Stimulated activated CD4-positive, alpha-beta T cell treated with anti-CD3 and anti-CD28 coated beads, Interleukin-12 subunit alpha, Interleukin-12 subunit beta, amount 100 ng/mL, for 4 hours (primary cell): ENCODE measurements at places on chromosomes 1 and 21.

- DNase-seq, result no peak
Observed at GRCh38 chr1:153350321-153350957, 1.8 kb upstream of the PGLYRP4 start.

GRCh38 chr1:226903819-226904716, 33.7 kb downstream of the PSEN2 start:
- no peak for DNase-seq

- DNase-seq, result no peak
Observed at GRCh38 chr1:93738075-93738622, 56.5 kb upstream of the BCAR3 start.

DNA sequence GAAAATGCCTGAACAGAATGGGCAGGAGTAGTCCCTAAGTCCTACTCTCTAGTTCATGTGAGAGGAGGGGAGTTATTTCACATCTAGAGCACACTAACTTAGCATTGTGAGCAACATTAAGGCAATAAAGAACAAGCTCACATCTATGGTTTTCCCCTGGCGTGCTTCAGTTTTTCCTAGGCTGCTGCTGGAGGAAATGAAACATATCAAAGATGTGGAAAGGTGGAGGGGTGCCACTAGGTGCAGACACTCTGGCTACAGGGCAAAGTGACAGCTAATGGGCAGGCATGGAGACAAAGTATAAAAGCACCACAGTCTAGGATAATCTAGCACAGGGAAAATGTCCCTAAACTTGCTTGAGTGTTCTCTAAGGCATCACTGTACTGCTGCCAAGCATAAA, 82.2 kb downstream of the TPR start:
- no peak for DNase-seq

- DNase-seq, result no peak
Observed at GRCh38 chr1:170351366-170351946, 180.5 kb upstream of the GORAB start.

- no peak for DNase-seq
Observed at GRCh38 chr1:175599212-175599705, 144.1 kb downstream of the TNR start.

DNA sequence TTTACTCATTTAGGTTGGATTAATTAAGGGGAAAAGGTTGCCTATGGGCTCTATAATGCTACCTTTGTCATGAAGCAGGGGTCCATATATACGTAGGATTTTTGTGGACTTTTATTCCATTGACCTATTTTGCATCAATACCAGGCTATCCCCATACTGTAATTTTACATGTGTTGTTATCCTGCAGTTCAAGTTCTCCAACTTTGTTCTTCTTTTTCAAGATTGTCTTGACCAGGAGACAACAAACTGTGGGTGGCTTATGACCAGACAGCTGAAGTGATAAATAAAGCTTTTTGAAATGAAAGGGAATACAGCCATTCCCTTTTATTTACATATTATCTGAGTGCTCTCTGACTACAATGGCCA, 345.7 kb downstream of the BARHL2 start:
- no peak for DNase-seq

DNA sequence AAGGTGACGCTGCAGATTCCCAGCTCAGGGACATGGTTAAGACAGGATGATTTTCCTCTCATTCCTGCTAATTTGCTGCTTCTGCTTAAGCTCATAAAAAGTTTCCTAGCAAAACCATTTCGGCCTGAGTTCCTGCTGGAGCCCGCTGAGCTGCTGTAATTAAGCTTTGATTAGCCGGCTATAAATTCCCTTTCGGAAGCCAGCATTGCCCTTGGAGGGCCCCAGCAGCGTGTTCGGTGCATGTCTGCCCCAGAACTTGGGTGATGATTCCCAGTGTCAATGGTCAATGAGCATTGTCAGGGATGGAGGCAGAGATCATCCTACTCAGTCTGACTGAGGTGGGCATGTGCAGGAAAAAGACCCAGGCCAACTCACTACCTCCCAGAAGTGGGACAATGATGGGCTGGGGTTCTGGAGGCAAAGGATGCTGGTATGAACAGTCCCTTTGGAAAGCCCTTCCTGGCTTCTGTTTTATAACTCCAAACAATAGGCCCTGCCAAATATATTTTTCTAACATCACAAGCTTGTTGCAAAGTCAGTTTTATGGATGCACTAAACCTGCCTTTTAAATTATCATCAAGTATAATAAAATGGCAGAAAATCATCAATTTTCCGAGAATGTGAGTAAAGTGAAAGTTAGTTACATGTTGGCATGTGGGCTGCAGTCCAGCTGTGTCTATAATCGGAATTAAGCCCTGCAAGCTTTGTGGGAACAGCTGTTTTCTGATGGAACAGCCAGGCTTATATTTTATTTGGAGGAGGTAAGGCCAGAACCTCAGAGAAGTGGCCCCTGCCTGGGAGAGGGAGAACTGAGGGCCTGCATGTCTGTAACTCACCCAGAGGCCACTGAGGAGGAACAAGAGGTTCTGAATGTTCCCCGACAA, 257.1 kb downstream of the GRIK3 start:
- DNase-seq, result no peak

DNA sequence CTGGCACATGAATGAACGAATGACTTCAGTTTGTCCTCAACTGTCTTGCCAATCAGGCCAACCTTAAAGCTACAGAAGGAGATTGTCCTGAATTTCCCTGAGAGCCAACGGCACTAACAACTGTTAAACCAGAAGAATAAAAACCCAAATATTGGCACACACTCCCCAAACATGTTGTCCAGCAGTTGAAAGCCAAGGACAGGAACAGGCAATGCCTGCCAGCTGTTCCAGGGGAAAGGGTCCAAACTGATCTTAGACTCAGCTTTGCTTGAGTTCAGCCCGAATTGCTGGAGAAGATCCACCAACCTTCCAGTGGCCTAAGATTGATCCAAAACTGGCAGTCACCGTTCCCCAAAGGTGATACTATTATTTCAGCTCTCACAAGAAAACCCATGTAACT, 22.4 kb upstream of the AHCTF1 start:
- DNase-seq, result no peak

- DNase-seq, result no peak
Observed at GRCh38 chr1:53371851-53372250, 44.0 kb upstream of the LRP8 start.

DNA sequence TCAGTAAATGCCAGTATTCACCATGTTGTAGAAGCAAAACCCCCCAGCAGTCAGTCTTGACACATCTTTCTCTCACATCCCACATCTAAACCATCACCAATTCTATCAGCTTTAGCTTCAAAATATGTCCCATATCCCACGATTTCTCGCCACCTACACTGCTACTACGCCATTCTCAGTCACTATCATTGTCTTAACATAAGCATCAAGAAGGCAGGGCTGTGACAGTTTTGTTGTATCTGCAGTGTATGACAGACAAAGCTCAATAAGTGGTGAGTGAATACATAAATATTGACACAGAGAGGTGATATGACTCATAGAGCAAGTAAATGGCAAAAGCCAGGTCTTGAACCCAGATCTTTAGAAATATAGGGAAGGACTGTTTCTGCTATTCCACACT, 59.9 kb downstream of the JAK1 start:
- no peak for DNase-seq

DNA sequence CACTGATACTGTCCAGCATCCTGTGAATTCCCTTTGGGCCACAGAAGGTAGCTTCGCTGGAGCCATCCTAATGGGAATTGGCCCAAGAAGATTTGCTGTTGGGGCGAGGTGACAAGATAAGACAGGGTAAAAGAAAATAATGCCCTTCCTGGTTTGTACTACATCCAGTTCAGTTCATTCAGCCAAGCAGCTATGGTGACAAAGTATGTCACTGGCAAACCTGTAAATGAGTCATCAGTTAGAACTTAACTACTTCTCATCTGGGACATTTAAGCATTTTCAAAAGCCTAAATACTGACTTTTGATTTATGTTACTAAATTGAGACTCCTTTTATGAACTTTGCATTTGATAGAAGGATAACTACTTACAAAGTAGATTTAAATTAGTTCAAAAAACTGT, 54.2 kb downstream of the WDR64 start:
- DNase-seq, result no peak

DNA sequence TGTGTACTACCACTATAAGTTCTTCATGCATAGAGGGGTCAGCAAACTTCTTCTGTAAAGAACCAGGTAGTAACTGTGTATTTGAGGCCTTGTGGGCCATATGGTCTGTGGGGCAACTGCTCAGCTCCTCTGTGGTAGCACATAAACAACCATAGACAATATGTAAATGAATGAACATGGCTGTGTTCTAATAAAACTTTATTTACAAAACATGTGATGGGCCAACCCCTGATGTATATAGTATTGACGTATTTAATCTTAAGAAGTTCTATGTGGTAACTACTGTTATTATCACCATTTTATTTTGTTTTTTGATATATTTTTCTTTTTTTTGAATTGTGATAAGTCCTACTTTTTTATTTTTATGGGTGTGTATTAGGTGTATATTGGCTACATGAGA, 15.4 kb downstream of the TRAF5 start:
- DNase-seq, result no peak

- DNase-seq, result no peak
Observed at GRCh38 chr1:230065571-230065970, 1.5 kb upstream of the GALNT2 start.

- DNase-seq, result no peak
Observed at GRCh38 chr1:185610954-185611353, 123.2 kb upstream of the HMCN1 start.

- DNase-seq, result no peak
Observed at GRCh38 chr1:106061586-106062495, 994.6 kb upstream of the PRMT6 start.

GRCh38 chr1:221712776-221713431, 29.0 kb downstream of the DUSP10 start:
- DNase-seq, result peak; percentile 34

DNA sequence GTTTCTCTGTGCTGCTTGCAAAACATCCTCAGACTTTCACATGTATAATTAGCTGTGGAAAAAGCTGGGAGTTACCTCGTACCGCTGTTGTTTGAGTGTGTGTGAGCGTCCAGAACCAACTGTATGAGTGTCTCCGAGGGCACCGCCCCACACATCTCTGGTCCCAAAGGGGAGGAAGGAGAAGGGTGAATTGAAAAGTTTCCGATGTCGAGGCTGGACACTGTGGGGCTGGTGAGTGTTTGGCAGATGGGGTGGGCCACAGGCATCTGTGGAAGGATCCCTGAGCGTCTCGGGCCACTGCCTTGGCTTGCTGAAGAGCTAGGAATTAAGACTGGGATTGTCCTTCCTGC, 1.2 kb downstream of the ATP2B4 start:
- no peak for DNase-seq

GRCh38 chr21:28393279-28393678, 599.4 kb downstream of the LTN1 start:
- DNase-seq, result no peak

GRCh38 chr1:80375662-80376061, 1369.1 kb upstream of the ADGRL4 start:
- no peak for DNase-seq

DNA sequence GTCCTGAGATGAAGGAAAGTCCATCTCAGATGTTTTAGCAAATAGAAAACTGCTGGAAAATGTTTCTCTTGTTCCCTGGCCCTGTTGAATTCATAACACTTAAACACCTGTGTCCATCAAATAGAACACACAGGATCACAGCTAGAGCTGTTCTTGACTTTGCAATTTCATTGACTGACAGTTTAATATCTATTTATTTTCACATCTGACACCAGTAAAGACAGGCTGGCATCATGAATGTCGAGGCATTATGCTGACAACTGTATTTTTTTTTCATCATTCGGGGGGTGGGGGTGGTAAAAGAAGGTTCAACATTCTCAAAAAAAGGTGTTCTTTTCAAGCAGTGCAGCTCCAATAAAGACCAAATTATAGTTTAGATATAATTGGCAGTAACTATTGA, 591.2 kb upstream of the PTBP2 start:
- no peak for DNase-seq

DNA sequence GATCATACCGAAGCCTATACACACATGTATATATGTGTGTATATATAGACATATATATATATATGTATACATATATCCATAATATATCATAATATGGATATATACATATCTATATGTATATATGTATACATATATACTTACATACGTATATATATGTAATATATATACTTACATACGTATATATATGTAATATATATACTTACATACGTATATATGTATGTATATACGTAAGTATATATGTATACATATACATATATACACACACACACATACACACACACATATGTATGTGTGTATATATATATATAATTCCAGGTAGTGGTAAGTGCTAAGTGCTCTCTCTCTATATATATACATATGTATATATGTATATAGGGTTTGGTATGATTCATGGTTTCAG, 9.7 kb upstream of the TMEM35B start:
- DNase-seq, result no peak

- no peak for DNase-seq
Observed at GRCh38 chr1:91742848-91743292, 143.1 kb downstream of the TGFBR3 start.

GRCh38 chr1:231193710-231194340, 32.0 kb downstream of the TRIM67 start:
- DNase-seq, result no peak

- DNase-seq, result no peak
Observed at GRCh38 chr1:29514361-29515169, 278.2 kb downstream of the PTPRU start.

DNA sequence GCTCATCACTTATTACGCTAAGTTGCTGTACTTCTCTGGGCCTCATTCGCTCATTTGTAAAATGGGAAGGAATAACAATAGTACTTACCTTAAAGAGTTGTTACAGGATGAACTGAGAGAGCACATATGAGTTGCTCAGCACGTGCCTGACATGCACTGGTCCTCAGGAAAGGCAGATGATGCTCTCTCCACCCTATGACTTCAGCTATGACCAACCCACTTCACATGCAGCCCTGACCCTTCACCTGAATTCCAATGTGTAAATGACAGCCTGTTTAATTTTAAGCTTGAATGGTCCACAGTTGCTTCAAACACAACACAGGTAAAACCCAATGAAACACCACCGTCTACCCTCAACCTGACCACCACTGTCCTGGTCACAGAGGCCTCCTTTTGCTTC, 32.9 kb downstream of the GADD45A start:
- no peak for DNase-seq

DNA sequence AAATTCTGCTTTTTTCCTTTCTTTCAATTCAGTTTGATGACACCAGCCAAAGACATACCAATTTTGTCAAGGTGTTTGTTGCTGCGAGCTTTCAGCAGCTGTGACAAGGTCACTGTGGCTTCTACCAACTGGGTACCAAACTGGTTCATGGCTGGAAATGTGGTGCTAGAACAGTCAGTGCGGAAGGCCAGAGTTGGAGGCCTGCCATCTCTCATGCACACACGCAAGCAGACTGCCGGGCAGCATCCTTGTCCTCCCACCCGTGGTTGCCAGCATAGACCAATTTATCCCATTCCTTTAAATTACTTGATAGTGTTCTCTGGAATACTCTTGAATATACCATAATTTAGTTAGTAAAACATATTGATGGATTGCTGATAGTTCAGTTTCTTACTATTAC, 79.9 kb upstream of the GPR52 start:
- no peak for DNase-seq
